ENCODE measurements at places on chromosomes 11 and 22.

DNA sequence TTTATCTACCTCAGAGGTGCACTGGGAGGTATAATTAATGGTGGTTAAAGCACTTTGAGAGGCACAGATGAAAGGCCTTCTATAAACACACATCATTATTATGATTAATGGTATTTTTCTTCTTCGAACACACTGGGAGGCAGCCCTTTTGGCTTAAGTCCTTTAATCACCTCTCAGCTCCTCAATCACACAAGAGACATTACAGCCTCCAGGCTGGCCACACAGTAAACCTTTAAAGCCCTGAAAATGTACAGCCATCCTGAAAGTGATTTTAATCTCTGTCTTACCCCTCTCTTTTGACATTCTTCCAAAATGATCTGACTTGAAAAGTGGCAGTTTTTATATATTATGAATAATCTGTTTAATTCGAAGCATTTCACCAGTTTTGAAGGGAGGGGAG is 54.3 kb upstream of the VSTM5 start:
- no peaks in the 10 kb centered on the region for H3K4me1 ChIP-seq
- no peak overlapping the region for H3K27ac ChIP-seq
- H3K27me3 ChIP-seq = no peaks in the 10 kb centered on the region
- H3K4me3 ChIP-seq = no peak overlapping the region

GRCh38 chr11:134725716-134726639 is 313.9 kb upstream of the B3GAT1 start:
- no peaks in the 10 kb centered on the region for H3K36me3 ChIP-seq
- H3K4me3 ChIP-seq = no peak overlapping the region
- no peaks in the 10 kb centered on the region for H3K27me3 ChIP-seq

GRCh38 chr11:2088746-2089535 is 50.2 kb downstream of the IGF2 start:
- H3K36me3 ChIP-seq = no peaks in the 10 kb centered on the region
- no peak for DNase-seq
- peaks cover 8% of the 10 kb centered on the region for H3K4me1 ChIP-seq
- H3K4me3 ChIP-seq = no peak overlapping the region
- H3K27me3 ChIP-seq = peaks cover 26% of the 10 kb centered on the region
- no peak overlapping the region for H3K27ac ChIP-seq

DNA sequence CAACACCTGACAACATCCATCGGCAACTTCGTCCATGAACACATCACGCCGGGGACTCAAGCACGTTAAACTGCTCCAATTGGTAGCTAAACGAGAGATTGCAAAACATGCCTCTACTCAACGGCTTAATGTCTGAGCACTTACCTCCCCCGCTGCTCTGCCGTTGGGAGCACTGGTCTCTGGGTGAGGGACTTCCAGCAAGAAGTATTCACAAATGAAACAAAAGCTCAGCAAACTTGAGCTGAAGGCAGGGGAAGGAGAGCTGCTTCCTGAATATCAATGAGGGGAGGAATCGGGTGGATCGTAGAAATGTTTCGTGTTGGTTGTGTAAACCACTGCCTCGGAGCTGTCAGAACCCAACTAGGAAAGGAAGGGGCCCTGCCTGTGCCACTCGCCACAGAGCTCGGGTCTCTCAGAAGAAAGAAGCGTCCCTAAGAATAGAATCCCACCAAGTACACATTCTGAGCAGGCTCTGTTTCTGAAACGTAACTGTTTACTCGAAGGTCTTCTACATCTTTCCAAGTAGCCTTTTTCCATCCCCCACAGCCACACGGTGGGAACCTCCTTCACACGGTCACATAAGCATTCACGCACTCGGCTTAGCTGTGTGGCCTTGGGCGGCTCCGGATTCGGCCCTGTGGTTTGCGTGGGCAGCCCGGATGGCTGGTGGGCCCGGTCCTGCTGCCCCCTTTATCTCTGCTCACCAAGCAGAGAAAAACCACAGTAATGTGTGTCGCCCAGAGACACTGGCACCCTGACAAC is at the start of gene MLC1:
Gene MLC1, minus strand, starts transcription at position 216 of the 762 bp plus-strand sequence. CDS start 524 bp downstream, outside the sequence.
- peaks cover 25% of the 10 kb centered on the region for H3K27me3 ChIP-seq
- peak within 1 kb of the TSS; percentile 16 for H3K4me3 ChIP-seq
- no peak within 1 kb of the TSS for H3K27ac ChIP-seq
- DNase-seq = peak; percentile 16
- no peaks in the 10 kb centered on the region for H3K4me1 ChIP-seq

- H3K27ac ChIP-seq = no peak overlapping the region
- no peaks in the 10 kb centered on the region for H3K27me3 ChIP-seq
- no peak overlapping the region for H3K4me3 ChIP-seq
- H3K4me1 ChIP-seq = no peaks in the 10 kb centered on the region
Observed at GRCh38 chr11:26995701-26996460, 2.0 kb downstream of the FIBIN start.

DNA sequence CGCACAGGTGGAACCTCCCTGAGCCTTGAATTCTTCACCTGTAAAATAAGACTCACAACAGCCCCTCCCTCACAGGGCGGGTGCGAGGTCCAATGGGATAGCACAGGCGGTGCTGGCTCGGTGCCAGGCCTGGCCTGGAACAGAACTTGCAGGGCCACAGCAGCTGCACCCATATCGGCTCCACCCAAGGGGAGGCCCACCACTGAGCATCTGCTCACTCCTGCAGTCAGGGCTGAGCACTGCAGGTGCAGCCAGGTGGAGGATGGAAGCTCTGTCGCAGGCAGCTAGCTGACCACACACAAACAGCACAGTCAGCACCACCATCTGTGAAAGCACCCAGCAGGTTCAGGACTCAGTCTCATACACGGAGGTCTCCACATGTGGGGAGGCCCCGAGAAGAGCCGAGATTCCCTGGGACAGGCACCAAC is 19.6 kb downstream of the VPS37C start:
- no peaks in the 10 kb centered on the region for H3K27me3 ChIP-seq
- peaks cover 44% of the 10 kb centered on the region for H3K4me1 ChIP-seq
- DNase-seq = peak; percentile 67
- H3K27ac ChIP-seq = no peak overlapping the region
- H3K4me3 ChIP-seq = no peak overlapping the region
- H3K36me3 ChIP-seq = peaks cover 10% of the 10 kb centered on the region

DNA sequence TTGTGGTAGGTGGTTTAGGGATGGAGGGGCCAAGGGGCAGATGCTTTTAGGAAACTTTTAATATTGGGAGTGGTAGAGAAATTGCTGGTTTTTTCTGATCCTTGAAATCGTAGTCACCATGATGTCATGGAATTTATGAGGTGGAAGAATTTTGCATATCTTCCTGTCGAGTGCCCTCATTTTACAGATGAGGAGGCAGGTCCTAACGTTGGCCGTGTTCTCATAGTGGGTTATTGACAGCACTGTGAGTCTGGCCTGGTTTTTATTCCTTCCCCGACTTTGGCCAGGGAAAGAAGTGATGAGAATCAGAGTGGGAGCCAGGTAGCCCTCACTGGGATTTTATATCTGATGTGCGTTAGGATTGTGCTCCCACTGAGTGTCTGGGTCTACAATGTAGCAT is 8.8 kb upstream of the PACS1 start:
- no peak overlapping the region for H3K4me3 ChIP-seq
- H3K27me3 ChIP-seq = no peaks in the 10 kb centered on the region
- no peaks in the 10 kb centered on the region for H3K4me1 ChIP-seq
- no peak overlapping the region for H3K27ac ChIP-seq
- peaks cover 92% of the 10 kb centered on the region for H3K36me3 ChIP-seq

DNA sequence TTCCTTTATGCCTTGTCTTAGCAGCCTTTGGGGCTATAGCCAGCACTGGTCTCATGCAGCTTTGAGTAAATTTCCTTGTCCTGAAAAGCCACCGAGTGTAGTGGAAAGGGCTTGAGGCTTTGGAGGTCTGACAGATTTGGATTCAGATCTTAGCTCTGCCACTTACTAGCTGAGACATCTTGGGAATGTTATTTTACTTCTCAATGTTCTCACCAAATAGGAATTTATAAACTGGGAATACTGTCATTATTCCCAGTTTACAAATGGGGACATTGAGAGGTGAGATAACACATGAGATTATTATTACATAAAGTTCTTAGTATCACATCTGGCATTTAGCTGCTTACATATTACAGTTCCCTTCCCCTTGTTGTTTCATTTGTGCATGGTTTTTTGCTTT is 95.5 kb downstream of the COMMD9 start:
- H3K36me3 ChIP-seq = no peaks in the 10 kb centered on the region
- no peak for DNase-seq
- no peak overlapping the region for H3K27ac ChIP-seq
- no peaks in the 10 kb centered on the region for H3K27me3 ChIP-seq
- no peak overlapping the region for H3K4me3 ChIP-seq
- H3K4me1 ChIP-seq = no peaks in the 10 kb centered on the region

DNA sequence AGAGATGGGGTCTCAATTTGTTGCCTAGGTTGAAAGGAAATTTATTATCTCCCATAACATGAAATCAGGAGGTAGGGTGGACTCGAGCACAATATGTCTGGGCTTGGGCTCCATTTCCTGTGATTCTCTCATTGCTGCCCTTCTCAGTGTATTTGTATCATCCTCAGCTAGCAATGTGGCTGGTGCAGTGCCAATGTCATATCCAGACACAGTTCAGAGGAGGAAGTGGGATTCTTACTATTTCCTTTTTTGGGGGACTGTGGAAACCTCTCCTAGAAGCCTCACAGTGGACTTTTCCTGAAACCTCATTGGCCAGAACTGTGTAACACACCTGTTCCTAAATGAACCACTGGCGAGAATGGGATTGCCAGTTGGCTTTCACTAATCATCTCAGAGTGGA is 21.0 kb upstream of the SWAP70 start:
- H3K27me3 ChIP-seq = no peaks in the 10 kb centered on the region
- H3K4me3 ChIP-seq = no peak overlapping the region
- H3K4me1 ChIP-seq = peaks cover 9% of the 10 kb centered on the region
- DNase-seq = no peak

DNA sequence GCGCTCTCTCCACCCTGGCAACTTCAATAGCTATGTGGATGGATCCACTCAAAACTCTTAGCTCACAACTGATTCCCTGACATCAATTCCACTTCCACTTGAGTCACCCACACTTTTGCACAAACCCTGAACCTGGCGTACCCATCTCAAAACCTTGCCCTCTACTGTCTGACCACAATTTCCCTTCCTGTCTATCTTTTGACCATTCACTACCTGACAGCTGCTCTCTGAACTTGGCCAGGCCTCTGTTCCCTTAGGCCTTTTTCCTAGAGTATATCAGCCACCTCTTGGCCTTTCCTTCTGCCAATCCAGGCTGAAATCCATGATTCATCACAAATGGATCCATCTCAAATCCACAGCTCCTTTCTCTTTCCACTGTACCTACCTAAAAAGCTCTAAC is 106.0 kb downstream of the RPL27A start:
- no peak overlapping the region for H3K4me3 ChIP-seq
- no peaks in the 10 kb centered on the region for H3K27me3 ChIP-seq

GRCh38 chr11:47329987-47330931 is 22.2 kb downstream of the MYBPC3 start:
- peaks cover 44% of the 10 kb centered on the region for H3K36me3 ChIP-seq
- peaks cover 21% of the 10 kb centered on the region for H3K4me1 ChIP-seq
- H3K27ac ChIP-seq = no peak overlapping the region
- no peak for DNase-seq

GRCh38 chr11:106105986-106106385 is 28.5 kb downstream of the AASDHPPT start:
- no peak overlapping the region for H3K4me3 ChIP-seq
- H3K4me1 ChIP-seq = no peaks in the 10 kb centered on the region
- no peak overlapping the region for H3K27ac ChIP-seq
- no peaks in the 10 kb centered on the region for H3K27me3 ChIP-seq
- H3K36me3 ChIP-seq = no peaks in the 10 kb centered on the region
- no peak for DNase-seq

GRCh38 chr22:28544431-28544868 is 135.2 kb downstream of the TTC28 start:
- DNase-seq = no peak
- H3K27me3 ChIP-seq = no peaks in the 10 kb centered on the region
- H3K4me3 ChIP-seq = no peak overlapping the region

GRCh38 chr11:134126217-134126822 is 57.4 kb downstream of the JAM3 start:
- DNase-seq = no peak
- H3K4me3 ChIP-seq = no peak overlapping the region
- no peaks in the 10 kb centered on the region for H3K36me3 ChIP-seq
- no peak overlapping the region for H3K27ac ChIP-seq
- H3K4me1 ChIP-seq = peaks cover 4% of the 10 kb centered on the region

DNA sequence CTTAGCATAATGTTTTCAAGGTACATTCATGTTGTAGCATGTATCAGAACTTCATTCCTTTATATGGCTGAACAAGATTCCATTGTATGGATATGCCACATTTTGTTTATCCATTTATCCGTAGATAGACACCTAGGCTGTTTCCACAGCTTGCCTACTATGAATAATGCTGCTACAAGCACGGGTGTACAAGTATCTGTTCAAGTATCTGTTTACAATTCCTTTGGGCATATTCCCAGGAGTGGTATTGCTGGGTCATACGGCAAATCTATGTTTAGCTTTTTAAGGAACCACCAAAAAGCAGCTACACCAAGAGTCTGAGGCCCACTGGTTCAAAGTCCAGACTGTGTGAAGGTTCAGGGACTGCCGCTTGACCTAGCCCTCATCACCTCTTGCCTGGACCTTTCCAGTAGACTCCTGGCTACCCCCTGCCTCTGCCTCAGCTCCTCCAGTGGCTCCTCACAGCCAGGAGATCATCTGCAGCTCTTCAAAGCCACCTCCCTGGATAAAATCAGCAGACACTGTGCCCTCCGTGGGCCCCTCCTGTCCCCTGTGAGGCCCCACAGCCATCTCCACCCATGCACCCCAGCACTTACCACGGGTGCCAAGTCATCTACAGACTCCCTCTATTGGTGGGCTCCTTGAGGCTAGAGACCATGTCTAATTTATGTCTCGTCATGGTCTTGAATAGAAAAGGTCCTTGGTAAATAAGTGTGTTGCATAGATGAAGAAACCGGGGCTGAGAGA is 160.3 kb downstream of the MN1 start:
- no peaks in the 10 kb centered on the region for H3K36me3 ChIP-seq
- H3K4me3 ChIP-seq = no peak overlapping the region
- peak overlapping the region; percentile 19 for H3K27ac ChIP-seq
- H3K4me1 ChIP-seq = no peaks in the 10 kb centered on the region
- no peak for DNase-seq

- H3K36me3 ChIP-seq = no peaks in the 10 kb centered on the region
- H3K4me3 ChIP-seq = no peak overlapping the region
- no peaks in the 10 kb centered on the region for H3K4me1 ChIP-seq
- no peak overlapping the region for H3K27ac ChIP-seq
- DNase-seq = no peak
Observed at GRCh38 chr22:41565403-41566054, 4.7 kb downstream of the CSDC2 start.

DNA sequence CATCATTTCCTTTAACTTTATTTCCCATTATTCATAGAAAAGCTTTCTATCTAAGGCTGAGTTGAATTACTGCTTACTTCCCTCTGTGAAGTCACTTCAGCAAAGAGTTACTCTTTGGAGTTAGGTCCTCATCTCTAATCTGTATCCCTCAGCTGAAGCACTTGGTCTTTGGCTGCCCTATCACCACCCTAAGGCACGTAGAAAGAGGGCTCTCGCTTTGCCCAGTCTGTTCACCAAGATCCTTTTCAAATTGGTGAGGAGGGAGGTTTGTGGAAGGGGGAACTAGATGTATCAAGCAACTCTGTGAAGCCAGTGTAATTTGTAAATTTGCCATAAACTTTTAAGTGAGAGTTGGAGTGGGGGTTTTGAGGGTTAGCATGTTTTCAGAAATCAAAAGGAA is 43.4 kb downstream of the PAX6 start:
- no peak for DNase-seq
- H3K27ac ChIP-seq = no peak overlapping the region
- H3K27me3 ChIP-seq = no peaks in the 10 kb centered on the region
- no peak overlapping the region for H3K4me3 ChIP-seq
- no peaks in the 10 kb centered on the region for H3K36me3 ChIP-seq

- no peak overlapping the region for H3K4me3 ChIP-seq
- no peak overlapping the region for H3K27ac ChIP-seq
- no peaks in the 10 kb centered on the region for H3K36me3 ChIP-seq
- H3K4me1 ChIP-seq = peaks cover 17% of the 10 kb centered on the region
- DNase-seq = no peak
- H3K27me3 ChIP-seq = no peaks in the 10 kb centered on the region
Observed at GRCh38 chr22:39988386-39989114, 6.2 kb upstream of the FAM83F start.

All from thymus (tissue), 14 donors.